ENCODE measurements at places on chromosomes 7 and 10.
A peak's percentile ranks its signal among the peaks of the same experiment; 100 is the strongest.

GRCh38 chr10:69101451-69102095, 13.7 kb downstream of the SRGN start:
- peak; percentile 32 for DNase-seq

DNA sequence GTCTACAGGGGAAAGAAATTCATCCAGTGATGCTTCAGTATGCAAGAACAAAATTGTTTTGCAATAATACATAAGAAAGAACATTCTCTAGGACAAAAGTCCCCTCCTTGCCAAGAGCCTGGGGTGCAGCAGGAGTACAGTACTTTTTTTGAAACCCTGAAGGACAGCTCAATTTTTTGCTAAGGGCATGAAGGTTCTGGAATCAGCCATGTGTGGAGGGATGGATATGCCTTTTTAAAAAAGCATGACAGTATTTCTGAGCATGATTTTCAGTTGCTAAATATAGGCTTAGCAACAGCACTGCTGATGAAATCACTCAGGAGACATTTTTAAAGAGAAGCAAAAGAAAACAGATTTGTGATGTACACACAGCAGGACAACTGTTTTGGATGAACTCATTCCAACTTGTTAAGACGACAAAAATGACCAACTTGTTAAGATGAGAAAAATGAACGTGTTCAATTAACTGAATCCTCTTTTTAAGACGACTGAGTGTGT, 39.3 kb downstream of the HBP1 start:
- DNase-seq = no peak

- DNase-seq = no peak
Observed at GRCh38 chr10:12501324-12501723, 152.0 kb downstream of the CAMK1D start.

- no peak for DNase-seq
Observed at GRCh38 chr7:30237271-30237695, 47.1 kb upstream of the ZNRF2 start.

GRCh38 chr10:95430231-95430951, 130.8 kb downstream of the SORBS1 start:
- peak; percentile 22 for DNase-seq

GRCh38 chr7:2443491-2443890, 32.7 kb downstream of the GRIFIN start:
- DNase-seq = no peak

DNA sequence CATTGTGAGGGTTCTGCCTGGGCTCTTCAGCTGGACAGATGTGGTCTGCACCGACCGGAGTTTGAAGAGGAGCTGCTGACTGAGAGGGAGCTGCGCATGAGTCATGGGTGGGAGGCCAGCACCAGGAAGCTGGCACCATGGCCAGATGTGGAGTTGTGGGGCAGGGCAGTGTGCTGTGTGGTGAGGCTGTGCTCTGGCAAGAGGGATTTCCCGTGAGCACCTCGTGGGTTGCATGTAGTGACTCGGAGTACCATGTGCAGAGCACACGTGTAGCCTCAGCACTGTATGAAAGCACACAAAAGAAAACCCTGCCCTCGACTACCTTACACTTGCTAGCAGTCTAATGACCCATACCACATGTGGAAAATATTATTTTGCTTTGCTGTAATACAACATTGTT, 103.4 kb downstream of the WNT2 start:
- no peak for DNase-seq

DNA sequence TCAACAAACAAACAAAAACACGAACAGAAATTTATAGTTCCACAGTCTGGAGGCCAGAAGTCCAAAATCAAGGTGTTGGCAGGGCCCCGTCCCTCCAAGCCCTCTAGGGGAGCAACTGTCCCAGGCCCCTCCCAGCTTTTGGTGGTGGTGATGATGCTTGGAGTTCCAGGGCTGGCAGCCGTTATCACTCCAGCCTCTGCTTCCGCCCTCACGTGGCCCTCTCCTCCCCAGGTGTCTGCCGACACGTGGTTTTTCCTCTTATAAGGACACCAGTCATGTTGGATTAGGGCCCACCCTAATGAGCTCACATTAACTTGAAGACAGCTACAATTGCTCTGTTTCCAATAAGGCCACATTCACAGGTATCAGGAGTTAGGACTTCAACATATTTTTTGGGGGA, 49.7 kb downstream of the MICALL2 start:
- DNase-seq = no peak

- no peak for DNase-seq
Observed at GRCh38 chr7:945147-945555, 9.3 kb downstream of the ADAP1 start.

DNA sequence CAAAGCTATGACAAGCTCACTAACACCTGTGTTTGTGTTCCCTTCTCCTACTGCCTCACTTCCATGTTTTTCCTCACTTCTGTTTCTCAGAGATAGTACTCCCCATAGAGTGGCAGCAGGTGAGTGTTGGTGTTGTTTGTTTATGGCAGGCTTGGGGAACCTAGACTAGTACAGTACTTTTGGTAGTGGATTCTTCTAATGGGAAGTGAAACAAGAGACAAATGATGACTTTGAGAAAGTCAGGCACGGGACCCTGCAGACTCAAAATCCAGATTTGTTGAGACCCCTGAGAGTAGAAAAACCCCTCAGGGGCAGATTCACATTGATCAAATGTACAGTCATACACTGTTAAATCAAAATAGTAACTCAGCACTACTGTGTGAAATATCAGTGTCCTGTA, 6.4 kb upstream of the CFAP69 start:
- DNase-seq = no peak

- no peak for DNase-seq
Observed at GRCh38 chr7:137747359-137748031, 99.3 kb downstream of the DGKI start.

DNA sequence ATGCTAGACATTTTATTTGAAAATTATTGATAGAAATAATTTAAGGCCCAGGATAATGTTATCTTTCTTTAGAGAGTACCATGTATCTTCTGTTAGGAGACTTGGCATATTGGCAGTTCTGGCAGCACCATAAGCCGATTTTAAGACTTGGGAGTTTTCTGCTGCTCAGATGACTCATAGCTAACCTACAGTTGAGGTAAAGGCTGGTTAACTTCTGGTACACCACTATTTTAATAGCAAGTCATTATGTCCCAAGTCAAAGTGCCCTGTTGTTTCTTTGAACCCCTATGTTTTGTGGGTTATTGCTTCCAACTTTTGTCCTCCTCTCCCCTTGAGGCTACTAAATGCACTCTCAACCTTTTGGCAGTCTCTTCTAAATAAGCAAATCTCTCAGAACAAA, 25.2 kb downstream of the ATRNL1 start:
- no peak for DNase-seq

- DNase-seq = peak; percentile 70
Observed at GRCh38 chr7:134750083-134751062, 29.1 kb upstream of the CALD1 start.

DNA sequence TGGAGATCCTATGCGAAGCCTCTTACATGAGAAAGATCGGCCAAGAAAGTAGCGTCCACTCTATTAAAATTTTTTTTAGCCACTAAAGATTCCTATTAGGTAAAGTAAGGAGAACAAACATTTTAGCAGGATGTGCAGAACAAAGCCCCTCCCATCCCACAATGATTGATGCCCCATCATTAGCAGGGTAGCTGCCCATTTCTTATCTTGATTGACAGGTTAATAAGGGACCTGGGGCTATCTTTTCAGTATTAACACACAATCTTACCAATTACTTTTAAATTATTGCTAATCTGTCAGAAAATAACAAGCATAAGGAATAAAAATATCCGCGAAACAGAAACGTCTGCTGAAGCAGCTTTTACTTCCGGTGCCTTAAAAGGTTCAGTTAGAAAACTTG, 5.1 kb downstream of the FZD8 start:
- DNase-seq = no peak

DNA sequence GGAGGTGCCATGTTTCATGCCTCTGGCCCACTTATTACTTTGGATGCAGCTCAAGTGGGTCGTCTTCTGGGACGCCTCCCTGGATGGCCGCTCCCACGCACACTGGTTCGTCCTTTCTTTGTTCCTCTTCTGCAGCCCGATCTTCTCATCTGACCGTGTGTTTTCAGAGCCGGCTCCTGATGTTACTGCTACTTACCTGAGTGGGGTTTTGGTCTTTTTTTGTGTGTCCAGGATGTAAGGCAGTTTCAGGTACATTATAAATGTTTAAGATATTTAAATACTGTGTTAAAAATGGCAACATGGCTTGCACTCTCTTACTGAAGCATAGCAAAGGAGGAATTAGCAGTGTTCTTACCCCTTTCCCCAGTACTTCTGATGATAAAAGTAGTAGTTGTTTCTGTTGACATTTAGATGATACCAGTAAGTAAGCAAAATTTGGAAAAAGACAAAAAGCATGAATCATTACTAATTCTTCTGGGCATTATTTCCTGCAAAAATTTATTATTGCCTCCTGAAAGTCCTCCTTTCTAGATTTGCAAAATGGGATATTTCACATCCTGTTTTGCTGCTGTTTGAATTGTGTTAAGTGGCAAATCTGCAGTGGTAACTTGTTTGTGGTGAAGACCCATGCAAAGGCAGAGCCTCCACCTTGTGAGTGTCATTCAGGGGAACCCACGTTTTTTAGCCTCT, 59.4 kb downstream of the SHH start:
- DNase-seq = no peak
